Stimulated activated CD4-positive, alpha-beta T cell treated with anti-CD3 and anti-CD28 coated beads, Interleukin-1b, Interleukin-23, amount 100 ng/mL, for 4 hours (primary cell): ENCODE measurements at places on chromosomes 4 and X.

GRCh38 chr4:3768842-3769641, 2.9 kb downstream of the ADRA2C start:
- DNase-seq = no peak

- DNase-seq = no peak
Measured at GRCh38 chr4:17418010-17418409, 93.9 kb downstream of the QDPR start.

GRCh38 chr4:41331224-41331623, 74.5 kb downstream of the UCHL1 start:
- no peak for DNase-seq

DNA sequence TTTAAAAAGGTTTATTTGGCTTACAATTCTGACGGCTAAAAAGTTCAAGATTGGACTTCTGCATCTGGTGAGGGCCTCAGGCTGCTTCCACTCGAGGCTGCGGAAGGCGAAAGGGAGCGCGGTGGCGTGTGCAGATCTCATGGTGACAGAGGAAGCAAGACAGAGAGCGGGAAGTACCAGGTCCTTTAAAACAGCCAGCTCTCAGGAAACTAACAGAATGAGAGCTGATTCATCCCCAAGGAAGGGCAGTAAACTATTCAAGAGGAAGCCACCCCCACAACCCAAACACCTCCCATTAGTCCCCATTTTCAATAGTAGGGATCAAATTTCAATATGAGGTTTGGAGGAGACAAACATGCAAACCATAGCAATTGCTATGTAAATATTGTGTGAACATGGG, 2144.2 kb upstream of the AGA start:
- no peak for DNase-seq

DNA sequence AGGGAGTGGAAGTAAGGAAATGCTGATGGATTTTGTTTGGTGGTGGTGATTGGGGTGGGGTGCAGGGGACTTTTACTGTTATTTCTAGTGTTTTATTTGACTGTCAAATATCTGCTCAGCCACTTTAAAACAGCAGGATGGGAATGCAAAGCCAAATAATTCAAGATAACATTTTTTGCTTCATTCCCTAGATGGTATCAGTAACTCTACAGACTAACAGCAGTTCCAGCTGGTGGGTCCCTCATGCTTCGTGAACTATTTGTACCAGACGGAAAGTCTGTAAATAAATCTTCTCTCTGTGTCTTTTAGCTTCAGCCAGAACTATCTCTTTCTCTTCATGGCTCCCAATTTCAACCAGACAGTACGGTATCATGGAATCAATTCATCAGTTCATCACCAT, 27.5 kb downstream of the GPR143 start:
- DNase-seq = no peak
